ENCODE measurements at places on chromosomes 3 and 15.

GRCh38 chr3:138902171-138902570, 44.8 kb downstream of the FOXL2 start:
- DNase-seq: no peak

DNA sequence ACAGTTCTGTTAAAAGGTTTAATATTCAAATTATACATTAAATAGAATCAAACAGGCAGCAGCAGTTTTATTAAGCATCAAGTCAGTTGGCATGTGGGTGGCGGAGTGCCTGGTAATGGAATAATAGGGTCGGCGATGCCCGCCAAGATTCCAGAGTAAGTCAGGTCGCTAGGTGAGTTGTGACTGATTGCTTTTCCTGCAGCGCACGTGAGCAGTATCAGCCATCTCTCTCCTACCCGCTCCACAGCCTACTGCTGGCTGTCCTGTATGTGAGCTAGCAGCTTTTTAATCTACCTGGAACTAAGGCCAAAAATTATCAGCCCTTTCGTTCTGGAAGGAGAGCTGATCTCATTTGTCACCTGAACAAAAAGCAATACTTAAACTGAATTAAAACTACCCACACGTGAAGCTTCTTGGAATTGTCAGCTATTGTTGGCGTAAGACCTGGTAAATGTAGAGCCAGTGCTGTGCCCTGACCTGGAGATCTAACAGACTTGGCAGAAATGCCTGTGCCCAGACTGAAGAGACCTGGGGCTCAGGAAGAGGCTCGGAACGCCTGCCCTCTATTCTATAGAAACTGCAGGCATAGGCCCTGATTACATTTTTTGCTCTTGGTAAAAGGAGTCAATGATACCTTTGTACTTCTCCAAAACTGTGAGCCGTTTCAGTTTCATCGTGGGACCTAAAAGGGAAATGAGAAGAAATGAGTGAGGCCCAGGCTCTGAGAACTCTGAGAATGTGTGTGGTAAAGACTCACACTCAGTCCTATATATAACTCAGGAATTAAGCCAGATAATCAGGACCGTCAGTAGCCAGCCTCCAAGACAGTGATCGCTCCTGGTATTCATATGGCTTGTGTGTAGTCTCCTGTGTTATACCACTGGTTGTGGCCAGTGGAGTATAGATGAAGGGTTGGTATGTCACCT, 21.9 kb downstream of the IDH3A start:
- peak; percentile 82 for DNase-seq

- DNase-seq: no peak
Observed at GRCh38 chr15:88323976-88324740, 67.6 kb upstream of the NTRK3 start.

GRCh38 chr3:11610044-11610671, 33.6 kb downstream of the VGLL4 start:
- no peak for DNase-seq

GRCh38 chr3:129558772-129559564, 16.0 kb downstream of the H1-8 start:
- DNase-seq: no peak

GRCh38 chr3:100696161-100696560, 13.1 kb upstream of the TFG start:
- DNase-seq: no peak
